ENCODE measurements at places on chromosomes 3 and 15.

- DNase-seq: no peak
Measured at GRCh38 chr15:73227433-73228056, 141.2 kb downstream of the HCN4 start.

- DNase-seq: no peak
Measured at GRCh38 chr15:88987934-88988671, 74.9 kb upstream of the MFGE8 start.

GRCh38 chr3:160806094-160806493 lies 50.1 kb downstream of the PPM1L start:
- no peak for DNase-seq

- no peak for DNase-seq
Measured at GRCh38 chr15:39542385-39543065, 38.4 kb upstream of the THBS1 start.

DNA sequence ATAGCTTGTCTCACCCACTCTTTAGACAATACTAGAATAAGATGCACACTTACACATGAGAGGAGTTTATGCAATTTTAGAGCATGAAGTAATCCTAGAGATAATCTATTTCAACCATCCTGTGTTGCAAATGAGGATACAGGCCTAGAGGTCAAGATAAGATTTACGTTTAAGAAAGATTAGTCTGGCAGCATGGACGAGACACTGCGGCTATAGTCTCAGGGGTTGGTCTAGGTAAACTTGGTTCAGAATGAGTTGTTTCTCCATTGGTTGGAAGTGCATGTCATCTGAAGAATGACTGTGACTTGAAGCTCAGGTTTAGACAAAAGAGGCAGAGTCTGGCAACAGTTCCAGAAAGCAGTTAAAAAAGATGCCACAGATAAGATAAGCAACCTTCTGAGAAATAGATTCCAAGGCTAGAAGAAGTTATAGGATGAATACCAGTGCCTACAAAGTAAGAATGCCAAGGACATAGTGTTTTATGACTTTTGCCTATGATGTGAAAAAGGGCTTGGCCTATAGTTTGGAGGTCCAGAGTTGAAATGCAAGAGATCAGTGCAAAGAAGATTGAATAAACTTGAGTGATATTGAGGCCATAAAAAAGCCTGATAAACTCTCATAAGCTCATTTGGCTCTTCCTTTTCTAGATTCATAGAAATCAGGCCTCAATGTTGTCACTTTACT lies 631.0 kb downstream of the SQOR start:
- no peak for DNase-seq

DNA sequence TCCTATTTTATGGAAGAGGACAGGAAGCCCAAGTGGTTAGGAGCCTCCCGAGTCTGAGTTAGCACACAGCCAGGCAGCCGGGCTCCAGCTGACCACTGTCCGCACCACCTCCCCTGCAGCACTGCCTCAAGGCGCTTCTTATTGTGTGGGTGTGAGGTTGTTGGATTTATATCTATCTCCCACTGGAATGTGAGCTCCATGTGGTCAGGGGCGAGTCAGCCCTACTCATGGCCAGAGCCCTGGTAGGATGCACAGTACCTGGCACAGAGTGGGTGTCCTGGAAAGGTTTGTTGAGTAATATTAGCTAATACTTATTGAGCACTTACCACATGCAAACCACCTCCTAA lies 9.7 kb upstream of the FBLN2 start:
- no peak for DNase-seq

- DNase-seq: no peak
Measured at GRCh38 chr3:125608419-125608818, 13.1 kb upstream of the OSBPL11 start.

GRCh38 chr3:128504963-128505730 lies 12.1 kb upstream of the GATA2 start:
- DNase-seq: no peak

GRCh38 chr3:148450819-148451218 lies 246.9 kb upstream of the AGTR1 start:
- no peak for DNase-seq

- no peak for DNase-seq
Measured at GRCh38 chr3:58422756-58423325, 10.8 kb downstream of the PDHB start.

DNA sequence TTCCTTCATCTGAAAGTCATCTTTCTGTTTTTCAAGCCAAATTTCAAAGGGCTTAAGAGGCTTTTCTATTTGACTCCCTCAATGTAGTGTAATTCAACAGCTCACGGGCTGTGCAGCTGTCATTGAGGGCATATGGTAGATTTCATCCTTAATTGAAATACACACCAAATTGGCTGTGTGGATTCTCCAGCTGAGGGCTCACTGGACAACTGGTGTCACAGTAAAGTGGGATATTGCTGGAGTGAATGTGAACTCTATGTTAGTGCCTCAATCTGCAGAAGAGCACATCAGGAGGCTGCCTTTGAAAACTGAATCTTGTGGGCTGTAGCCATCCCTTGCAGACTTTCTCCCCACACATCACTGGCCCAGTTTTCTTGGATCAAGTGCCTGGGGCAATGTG lies 120.1 kb downstream of the GALK2 start:
- DNase-seq: no peak

GRCh38 chr3:30477149-30477921 lies 129.1 kb upstream of the TGFBR2 start:
- DNase-seq: no peak

GRCh38 chr3:3627114-3627513 lies 172.1 kb upstream of the LRRN1 start:
- no peak for DNase-seq

DNA sequence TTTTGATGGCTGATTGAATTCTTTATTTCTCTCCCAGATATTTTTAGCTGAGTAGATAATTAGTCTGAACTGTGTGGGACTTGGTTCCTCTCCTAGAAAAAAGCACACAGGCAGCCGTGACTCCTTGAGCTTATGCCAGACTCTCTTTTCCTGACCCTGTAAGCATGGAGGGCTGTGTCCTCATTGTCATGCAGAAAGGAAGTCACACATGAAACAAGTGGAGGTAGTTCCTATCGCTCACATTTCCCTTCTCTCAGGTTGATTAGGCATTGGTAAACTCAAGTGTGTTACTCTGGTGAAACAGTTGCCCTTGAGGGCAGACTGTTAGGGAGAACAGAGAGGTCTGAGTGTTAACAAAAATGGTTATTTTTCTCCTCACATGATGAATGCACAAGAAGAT lies 6.3 kb upstream of the RTP4 start:
- DNase-seq: no peak

- DNase-seq: no peak
Measured at GRCh38 chr15:27086805-27087204, 115.8 kb downstream of the GABRG3 start.

- no peak for DNase-seq
Measured at GRCh38 chr15:58136731-58137130, 1.4 kb upstream of the AQP9 start.

GRCh38 chr15:45393851-45394250 lies 15.5 kb upstream of the GATM start:
- DNase-seq: no peak

DNA sequence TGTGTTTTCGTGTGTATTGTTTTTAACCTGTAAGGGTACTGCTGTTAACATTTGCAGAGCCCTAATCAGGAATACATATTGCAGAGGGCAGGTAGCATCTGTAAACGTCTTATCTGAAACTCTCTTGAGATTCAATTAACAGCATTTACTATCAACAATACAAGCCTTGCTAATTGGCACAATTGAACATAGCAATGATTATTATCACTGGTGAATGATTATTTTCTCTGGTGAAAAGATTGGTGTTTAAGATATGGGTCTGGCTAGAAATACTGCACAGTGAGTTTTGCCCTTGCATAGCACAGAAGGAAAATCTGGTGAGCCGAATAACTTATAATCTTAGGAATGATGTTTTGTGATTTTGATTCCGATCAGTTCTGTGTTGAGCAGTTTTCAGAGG lies 5.9 kb upstream of the CNTN4 start:
- DNase-seq: no peak

DNA sequence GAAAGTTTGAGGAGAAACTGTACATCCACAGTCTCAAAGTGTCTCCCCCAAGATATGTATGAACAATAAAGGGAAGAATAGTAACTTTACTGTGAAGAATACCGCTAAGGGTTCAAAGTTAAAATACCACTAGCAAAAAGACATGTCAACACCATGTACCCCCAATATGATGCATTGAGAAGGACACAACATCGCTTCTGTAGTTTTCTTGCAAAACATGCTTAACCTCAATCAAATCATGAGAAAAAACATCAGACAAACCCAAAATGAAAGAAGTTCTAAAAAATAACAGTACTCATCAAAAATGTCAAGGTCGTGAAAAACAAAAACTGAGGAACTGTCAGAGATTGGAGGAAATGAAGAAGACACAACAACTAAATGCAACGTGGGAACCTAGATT lies 3.6 kb downstream of the HERC1 start:
- DNase-seq: no peak

DNA sequence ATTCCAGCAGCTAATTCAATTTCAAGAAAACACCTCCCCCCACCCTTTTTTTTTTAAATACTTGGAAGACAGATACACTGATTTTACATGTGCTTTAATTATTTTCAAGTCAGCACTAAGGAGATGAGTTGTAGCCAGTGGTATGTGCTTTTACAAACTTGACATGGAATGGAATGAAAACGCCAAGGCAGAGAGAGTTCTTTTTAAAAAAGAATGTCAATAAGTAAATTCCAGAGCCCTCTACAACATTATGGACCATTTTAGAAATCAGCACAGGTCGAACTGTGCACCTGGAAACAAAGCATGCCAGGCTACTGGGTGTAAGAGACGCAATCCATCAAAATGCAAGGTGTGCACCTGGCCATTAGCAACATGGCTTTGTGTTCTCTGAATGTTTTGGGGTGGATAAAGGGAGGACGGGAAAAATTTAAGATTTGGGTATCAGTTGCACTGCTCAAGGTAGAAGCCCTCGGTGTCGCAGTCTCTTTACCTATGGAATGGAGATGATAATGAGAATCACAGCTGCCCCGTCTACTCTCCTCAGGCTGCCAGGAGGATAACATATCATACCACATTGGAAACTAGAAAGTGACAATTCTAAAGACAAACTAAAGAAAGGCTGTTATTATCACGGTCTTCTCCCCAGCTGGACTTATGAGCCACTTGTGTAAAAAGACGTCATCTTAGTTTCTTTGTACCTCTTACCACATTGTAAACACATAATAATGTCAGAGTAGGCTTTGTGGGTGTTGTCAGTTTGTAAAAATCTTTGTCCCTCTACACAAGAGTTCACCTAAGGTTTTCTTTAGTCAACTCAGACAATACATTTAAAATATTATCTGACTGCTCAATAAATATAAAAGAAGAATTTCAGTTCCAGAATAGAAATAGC lies 107.4 kb upstream of the PRICKLE2 start:
- no peak for DNase-seq

All from NCI-H2107 (cell line).